Kidney tubule cell (primary cell): ENCODE measurements at places on chromosomes 6 and 20.
A peak's percentile ranks its signal among the peaks of the same experiment; 100 is the strongest.

- peak; percentile 17 for DNase-seq
Measured at GRCh38 chr20:62955519-62956386, 3.2 kb downstream of the SLC17A9 start.

DNA sequence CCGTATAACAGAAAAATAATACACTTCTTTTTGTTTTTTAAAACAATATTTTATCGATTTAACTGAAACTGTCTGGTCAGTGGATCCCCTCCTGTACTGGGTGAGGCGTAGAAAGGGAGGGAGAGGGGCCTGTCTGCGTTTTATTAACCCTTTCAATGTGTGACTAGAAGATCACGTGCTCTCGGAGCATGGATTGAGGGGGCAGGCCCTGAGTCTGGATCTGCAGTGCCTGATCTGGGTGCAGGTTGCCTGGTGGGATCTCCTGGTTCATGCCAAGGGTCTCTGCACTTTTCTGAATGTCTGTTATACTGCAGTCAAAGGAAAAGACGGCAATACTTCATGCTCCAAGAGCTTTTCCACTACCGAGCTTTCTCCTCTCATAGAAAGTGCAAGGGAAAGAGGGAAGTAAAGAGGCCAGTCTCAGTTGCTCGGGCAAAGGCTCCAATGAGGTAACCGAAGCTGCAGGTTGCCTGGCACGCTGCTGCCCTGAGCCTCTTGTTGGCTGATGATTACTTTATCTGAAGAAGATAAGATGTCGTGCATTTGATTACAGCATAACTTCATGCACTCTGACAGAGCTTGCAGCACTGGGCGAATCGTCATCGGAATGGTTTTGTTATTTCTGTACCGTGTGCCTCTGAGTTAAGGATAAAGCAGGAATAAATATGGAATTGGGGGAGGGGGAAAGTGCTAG is 167.5 kb upstream of the PMEPA1 start:
- DNase-seq = no peak

- DNase-seq = no peak
Measured at GRCh38 chr6:139416146-139416545, 41.7 kb upstream of the CITED2 start.

GRCh38 chr20:23253524-23253923 is 97.1 kb upstream of the NXT1 start:
- no peak for DNase-seq

DNA sequence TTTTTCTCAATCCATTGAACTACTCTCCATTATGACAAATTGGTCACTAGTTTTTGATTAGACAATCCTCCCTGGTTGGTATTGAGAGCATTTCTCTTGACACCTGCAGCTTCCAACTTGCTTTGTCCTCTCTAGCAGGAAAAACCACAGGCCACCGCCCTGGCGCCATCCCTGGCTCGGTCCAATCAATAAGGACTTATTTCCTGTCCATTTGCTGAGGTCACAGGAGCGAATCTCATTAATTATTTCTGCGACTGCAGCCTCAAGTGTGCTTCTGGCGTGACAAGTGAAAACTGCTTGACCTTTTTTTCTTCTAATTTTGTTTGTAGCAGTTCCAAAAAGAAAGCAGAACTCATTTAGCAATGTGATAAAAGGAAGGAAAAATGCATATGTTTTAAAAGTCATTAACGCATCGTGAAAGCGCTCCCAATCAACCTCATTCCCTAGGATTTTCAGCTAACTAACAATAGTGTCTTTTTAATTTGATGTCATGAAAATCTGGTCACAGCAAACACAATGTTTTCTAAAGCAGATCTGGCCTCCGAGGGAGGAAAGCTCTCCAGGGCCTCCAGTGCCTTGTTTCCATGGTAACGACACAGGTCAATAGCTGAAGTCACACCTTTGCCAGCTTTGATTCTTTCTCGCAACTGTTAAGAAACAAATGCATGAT is 39.0 kb upstream of the BEND3 start:
- DNase-seq = peak; percentile 58
